ENCODE measurements at places on chromosomes 3 and 15.

- no peak for DNase-seq
Measured at GRCh38 chr3:171956181-171956683, 83.1 kb upstream of the FNDC3B start.

GRCh38 chr15:59528961-59529402, 82.6 kb upstream of the GCNT3 start:
- no peak for DNase-seq

GRCh38 chr3:17775073-17775472, 32.6 kb upstream of the TBC1D5 start:
- no peak for DNase-seq

GRCh38 chr15:28899061-28899738, 13.4 kb downstream of the APBA2 start:
- DNase-seq = no peak

DNA sequence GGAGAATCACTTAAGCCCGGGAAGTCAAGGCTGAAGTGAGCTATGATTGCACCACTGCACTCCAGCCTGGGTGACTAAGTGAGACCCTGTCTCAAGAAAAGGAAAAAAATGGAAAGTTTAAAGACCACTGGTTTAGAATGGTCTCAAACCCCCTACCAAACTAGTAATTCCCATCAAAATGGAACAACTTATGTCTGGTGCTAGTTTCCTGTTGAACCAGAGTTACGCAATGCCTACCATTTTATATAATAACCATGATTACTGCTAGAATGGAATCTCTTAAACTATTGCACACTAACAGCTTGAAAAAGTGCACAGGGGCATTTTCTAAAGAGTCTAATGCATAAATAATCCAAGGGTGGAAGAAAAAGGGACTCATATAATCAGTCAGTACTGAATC, 43.6 kb downstream of the DMXL2 start:
- DNase-seq = no peak

GRCh38 chr3:77873598-77873997, 833.7 kb downstream of the ROBO2 start:
- DNase-seq = no peak

- DNase-seq = no peak
Measured at GRCh38 chr15:84904419-84904818, 20.0 kb downstream of the SLC28A1 start.

DNA sequence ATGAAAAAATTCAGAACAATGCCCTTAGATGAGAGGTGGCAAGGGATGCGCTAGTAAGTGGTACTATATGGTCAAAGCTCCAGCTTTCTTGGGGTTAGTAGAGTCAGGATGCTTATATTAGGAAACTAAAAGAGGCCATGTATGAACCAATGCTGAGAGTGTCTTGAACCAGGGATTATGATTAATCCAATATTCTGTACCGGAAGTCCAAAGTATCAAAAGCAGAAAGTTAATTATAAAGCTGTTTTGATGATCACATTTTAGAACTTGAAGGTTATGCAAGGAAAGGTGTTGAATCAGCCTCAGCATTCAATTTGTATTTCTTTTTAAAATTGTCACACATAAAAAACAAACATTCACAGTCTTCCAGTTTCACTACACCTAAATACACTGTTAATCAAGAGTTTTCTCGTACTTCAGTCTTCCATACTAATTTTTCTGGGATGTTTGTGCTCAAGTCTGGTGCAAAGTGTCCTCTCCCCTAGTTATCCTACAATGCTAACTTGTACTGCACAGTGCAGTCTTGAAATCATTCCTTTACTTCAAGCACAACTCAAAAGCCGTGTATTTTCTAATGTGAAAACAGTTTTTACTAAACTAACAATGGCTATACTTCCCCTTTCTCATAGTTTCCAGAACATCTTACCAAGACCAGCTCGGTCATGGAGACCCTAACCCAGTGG, 10.7 kb upstream of the FAH start:
- no peak for DNase-seq

DNA sequence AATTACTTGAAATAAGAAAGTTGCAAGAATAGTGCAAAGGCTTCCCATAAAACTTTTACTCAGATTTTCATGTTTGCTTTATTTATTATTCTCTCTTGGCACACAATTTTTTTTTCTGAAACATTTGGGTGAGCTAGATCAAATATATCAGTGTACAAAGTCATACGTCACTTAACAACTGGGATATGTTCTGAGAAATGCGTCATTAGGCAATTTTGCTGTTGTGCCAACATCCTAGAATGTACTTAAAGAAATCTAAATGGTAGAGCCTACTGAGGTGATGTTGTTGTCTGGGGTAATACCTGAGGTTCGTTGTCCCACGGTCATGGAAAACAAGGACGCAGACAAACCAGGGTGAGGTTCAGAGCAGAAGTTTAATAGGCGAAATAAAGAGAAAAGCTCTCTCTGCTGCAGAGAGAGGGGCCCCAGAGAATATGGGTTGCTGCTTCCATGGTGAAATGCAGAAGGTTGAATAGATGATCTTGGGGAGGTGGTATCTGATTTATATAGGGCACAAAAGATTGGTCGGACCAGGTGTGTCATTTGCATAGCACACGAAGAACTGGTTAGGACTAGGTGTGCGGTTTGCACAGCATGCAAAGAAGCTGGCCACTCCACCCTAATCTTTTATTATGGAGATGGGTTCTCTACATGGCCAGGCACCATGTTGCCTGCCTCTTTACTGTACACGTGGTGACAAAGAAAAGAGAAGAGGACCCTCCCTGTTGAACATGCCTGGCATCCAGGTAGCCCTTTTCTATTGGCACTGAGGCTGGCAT, 8.8 kb upstream of the GRAMD1C start:
- DNase-seq = no peak

GRCh38 chr15:55037071-55037470, 159.7 kb downstream of the RSL24D1 start:
- DNase-seq = no peak

DNA sequence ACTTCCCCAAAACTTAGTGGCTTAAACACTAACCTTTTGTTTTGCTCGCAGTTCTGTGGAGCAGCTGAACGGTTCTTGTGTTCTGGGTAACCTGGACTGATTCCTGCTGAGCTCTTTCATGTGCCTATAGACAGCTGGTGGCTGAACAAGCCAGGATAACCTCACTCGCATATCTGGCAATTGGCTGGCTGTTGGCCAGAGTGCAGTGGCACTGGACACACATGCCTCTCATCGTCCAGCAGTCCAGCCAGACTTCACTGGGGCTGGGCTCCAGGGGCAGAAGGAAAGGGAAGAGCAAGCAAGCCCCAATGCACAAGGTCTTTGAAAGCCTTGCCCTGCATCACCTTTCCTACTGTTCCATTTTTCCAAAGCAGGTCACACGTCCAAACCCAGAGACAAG, 53.6 kb upstream of the GATA2 start:
- no peak for DNase-seq

DNA sequence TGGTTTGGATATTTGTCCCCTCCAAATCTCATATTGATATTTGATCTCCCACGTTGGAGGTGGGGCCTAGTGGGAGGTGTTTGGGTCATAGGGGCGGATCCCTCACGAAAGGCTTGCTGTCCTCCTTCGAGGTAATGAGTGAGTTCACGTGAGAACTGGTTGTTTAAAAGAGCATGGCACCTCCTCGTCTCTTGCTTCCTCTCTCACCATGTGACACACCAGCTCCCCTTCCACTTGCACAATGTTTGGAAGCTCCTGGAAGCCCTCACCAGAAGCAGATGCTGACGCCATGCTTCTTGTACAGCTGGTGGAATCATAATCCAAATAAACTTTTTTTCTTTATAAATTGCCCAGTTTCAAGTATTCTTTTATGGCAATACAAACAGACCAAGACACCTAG, 38.6 kb downstream of the RFTN1 start:
- DNase-seq = no peak

- no peak for DNase-seq
Measured at GRCh38 chr3:12484983-12485327, 675 bp downstream of the TSEN2 start.

DNA sequence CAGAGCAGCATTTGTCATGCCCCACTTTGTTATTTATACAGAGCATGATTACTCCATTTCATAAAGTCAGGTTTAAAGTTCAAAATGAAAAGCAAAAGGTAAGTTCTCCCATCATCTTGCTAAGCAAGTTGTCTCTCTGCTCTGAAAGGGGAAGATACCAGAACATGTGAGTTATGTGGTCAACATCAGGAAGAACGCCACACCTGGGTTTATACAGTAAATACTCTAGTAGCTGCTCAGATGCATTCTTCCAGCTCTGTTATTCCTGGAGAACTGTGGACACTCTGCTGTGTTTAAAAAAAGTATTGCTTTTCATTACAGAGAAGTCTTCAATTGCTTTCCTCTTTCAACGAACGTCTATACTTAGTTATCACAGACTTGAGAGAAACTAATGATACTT, 145.7 kb downstream of the PLCL2 start:
- DNase-seq = no peak

DNA sequence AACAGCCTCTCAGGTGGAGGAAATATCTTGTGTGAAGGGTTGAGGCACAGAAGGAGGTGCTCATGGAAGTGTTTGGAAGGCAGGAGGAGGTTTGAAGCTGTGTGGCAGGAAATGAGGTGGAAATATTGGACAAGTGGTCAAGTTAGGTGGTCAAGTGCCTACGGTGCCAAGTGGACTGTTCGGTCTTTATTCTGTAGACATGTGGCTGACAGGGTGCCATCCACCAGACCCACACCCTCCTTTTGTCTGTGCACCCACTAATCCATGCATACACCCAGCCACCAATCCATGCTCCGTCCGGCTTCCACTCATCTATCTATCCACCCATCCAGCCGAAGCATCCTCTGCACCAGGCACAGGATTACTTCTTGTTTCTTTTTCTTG, 2.2 kb downstream of the SLC6A20 start:
- DNase-seq = no peak

DNA sequence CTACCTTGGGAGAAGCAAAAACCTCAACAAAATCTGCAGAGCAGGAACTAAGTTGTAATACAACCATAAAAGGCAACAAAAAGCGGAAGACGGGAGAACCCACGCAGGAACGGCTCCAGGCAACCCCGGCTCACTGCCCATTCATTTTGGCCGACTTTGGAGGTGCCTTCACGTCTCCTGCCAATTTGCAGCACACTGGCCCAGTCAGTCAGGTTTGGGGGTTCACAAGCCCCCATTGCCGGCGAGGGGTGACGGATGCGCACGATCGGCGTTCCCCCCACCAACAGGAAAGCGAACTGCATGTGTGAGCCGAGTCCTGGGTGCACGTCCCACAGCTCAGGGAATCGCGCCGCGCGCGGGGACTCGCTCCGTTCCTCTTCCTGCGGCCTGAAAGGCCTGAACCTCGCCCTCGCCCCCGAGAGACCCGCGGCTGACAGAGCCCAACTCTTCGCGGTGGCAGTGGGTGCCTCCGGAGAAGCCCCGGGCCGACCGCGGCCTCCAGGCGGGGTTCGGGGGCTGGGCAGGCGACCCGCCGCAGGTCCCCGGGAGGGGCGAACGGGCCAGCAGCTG, 463 bp downstream of the TERC start:
- DNase-seq = peak; percentile 23

- DNase-seq = no peak
Measured at GRCh38 chr15:96358001-96358801, 27.7 kb downstream of the NR2F2 start.

GRCh38 chr3:128011140-128011539, 41.1 kb upstream of the SEC61A1 start:
- peak; percentile 51 for DNase-seq

Data from 8988T (cell line).